CD4-positive, alpha-beta T cell (primary cell): ENCODE measurements at places on chromosomes 7 and 10.
A peak's percentile ranks its signal among the peaks of the same experiment; 100 is the strongest.

- DNase-seq = no peak
These were observed 32.9 kb upstream of the CALN1 start for GRCh38 chr7:72445075-72445474.

GRCh38 chr10:72274213-72274729 is 547 bp downstream of the DDIT4 start:
- no peak for DNase-seq

- no peak for DNase-seq
These were observed 232.8 kb downstream of the KCNMA1 start for GRCh38 chr10:77404810-77405209.

DNA sequence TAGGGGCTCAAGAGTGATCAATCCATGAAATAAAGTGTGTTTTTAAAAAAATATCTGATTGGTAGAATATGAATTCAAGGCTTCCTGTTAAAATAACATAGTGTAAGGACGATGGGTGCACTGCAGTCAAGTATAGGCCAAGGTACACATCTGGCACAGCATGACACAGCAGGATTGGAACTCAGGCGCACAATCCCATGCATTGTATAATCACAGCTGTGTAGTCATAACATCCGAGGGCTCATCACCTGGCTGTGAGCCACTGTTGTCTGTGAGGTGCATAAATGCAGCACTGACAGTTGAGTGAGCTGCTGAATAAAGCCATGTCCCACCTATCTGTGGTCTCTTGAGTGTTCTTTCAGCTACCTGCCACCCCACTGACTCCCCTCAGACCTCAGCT is 142.3 kb upstream of the HPS1 start:
- no peak for DNase-seq

DNA sequence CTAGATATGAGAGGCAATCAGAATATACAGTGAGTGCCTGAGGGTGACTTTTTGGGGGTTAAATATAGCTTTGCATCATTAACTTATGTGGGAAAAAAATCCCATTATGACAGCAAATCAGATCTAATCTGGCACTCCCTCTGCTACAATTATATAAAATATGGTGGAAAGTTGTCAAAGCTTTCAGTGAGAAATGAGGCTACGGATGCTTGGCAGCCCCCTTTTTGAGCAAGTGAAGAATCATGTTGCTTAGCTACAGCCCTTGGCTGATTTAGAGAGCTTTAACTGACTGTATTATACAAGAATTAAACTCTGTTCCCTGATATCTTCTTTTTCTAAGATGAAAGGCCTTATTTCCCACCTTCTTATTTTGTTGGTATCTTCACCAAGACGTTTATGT is 57.4 kb downstream of the GPR158 start:
- DNase-seq = no peak

DNA sequence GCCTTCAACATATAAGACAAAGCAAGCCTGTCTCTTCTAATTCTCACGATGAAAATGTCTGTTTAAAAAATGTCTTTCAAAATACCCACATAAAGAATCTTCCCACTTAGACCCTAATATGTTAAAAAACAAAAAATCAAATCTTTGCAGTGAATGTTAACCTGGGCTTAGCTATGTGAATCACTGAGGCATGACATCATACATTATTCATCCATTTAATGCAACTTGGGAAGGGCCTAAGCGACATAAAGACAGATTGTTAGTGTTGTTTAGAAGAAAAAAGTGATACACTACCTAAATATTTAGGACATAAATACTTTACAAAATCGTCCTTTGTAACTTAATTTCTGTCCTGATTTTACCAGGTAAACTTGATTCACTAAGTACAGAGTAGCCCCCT is 648.5 kb upstream of the NRP1 start:
- DNase-seq = no peak

GRCh38 chr10:34281661-34282582 is 533.2 kb downstream of the PARD3 start:
- DNase-seq = no peak

GRCh38 chr10:112951359-112952281 is 1.6 kb downstream of the TCF7L2 start:
- DNase-seq = peak; percentile 33

GRCh38 chr7:110531186-110531585 is 559.7 kb upstream of the LRRN3 start:
- DNase-seq = no peak

GRCh38 chr7:6648815-6649104 is 11.6 kb downstream of the ZNF316 start:
- no peak for DNase-seq

DNA sequence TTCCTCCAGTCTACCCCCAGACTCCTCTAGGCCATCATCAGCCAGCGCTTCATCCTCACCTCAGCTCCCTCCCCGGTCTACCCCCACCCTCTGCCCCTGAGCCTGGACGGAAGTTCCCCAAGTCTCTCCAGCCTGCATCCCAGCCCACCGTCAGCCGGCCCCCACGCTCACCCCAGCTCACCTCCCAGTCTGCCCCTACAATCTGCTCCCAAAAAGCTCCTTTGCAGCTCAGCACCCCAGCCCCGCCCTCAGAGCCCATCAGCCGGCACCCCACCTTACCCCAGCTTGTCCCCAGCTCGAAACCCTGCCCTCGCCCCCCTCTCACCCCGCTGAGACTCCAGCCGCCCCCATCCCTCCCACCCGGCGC is 322 bp upstream of the RAMP3 start:
- DNase-seq = no peak

DNA sequence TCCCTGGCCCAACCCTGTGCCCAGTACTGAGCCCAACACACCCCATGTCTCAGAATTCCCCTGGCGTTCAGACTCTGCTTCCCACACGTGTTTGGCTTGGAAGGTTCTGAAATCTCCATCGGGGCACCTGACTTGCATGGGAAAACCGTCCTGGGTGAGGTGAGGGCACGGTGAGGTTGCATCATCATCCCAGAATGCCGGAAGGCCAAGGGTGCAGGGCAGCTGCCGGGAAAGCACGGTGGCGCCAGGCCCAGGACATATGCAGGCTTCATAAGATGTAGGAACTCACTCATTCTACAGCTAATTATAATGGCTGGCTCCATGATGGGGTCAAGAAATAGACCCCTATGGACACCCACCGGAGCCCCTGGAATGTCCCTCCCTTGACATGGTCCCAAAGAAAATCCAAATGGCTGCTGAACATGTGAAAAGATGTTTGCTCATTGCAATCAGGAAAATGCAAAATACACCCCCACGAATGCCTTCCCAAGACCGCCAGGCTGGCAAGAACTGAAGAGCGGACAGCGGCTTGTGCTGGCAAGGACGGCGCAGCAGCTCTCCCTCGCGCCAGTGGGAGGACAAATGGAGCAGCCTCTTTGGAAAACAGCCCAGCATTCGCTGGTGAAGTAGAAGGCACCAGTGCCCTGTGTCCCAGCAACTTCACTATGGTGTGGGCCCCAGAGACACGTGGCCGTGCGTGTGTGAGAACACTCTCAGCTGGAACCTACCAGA is 2.3 kb downstream of the KNDC1 start:
- DNase-seq = no peak

- DNase-seq = no peak
These were observed 82.5 kb downstream of the TMEM168 start for GRCh38 chr7:112707655-112708054.

DNA sequence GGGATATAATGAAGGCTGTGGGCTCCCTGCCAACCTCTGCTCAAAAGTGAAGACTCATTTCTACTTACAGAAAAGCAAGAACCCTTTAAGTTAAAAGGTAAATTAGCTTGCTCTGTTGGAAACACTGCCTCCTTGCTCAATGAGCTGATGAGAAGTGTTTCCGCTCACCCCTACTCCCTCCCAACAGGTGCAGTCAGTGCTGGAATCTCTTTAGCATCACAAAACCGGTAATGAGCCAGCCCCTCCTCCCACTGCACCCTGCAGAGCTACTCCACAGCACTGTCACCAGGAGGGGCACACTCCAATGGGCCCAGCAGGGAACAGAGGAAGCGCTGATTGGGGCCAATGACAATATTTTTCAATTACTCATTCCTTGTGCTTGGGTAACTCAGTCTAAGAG is 262.5 kb downstream of the TCERG1L start:
- no peak for DNase-seq

GRCh38 chr10:92103376-92104090 is 180.0 kb downstream of the BTAF1 start:
- no peak for DNase-seq

- DNase-seq = no peak
These were observed 121.6 kb downstream of the CDK6 start for GRCh38 chr7:92714767-92715166.

- DNase-seq = no peak
These were observed 6.8 kb downstream of the VIPR2 start for GRCh38 chr7:159137906-159138305.

GRCh38 chr10:80894311-80894791 is 356.6 kb downstream of the SH2D4B start:
- DNase-seq = no peak

GRCh38 chr10:89235073-89235798 is 16.3 kb downstream of the LIPA start:
- no peak for DNase-seq

- no peak for DNase-seq
These were observed 5.9 kb upstream of the LRRC18 start for GRCh38 chr10:48945441-48946130.

GRCh38 chr7:103985565-103986126 is 3.8 kb downstream of the RELN start:
- DNase-seq = no peak

DNA sequence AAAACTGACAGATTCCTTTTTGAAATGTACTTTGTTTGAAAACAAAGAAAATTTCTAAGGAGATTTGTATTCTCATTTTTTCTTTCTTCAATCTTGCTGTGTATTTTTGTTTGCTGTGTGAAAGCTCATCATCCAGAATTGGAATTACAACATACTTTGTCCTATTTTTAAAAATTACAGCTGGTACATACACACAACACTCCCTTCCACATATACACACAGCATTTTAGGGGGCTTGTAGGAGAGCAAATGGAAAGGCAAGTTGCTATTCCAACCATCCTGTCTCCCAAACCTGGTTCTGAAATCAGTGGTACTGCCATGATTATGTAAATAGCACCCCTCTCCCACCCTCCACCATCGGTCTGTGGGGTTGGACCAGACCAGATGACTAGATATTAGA is 101.1 kb upstream of the SAMD8 start:
- no peak for DNase-seq

- DNase-seq = no peak
These were observed 24.0 kb downstream of the ZEB1 start for GRCh38 chr10:31343009-31343408.

DNA sequence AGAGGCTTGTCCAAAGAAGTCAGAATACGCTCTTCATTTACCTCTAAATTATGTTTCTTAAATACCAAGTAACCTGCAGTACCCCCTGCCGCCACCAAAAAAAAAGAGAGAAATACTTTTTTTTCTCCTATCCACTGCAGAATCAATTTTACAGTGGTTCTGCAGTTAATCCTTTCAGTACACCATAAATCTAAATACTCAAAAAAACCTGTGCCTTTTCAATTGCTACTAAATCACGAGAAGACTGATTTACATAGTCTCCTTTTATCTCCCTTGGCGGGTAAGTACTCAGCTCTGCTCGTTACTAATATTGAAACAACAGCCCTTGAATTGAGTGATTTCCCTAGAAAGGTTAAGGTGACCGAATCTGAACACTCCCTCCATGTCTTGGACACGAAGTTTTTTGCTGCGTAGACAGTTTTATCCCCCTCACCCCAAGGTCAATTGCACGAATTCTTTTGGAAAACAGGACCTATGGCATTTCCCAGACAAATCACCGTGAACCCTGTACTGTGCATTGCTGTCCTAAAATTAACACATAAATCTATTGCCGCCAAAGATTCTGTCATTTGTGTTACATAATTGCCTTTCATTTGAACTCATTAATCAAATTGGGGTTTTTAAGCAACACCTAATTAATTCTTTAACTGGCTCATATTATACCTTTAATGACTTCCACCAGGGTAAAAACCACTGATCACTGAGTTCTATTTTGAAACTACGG is 512 bp upstream of the VIM start:
- no peak for DNase-seq

GRCh38 chr10:113099431-113100183 is 149.6 kb downstream of the TCF7L2 start:
- no peak for DNase-seq

DNA sequence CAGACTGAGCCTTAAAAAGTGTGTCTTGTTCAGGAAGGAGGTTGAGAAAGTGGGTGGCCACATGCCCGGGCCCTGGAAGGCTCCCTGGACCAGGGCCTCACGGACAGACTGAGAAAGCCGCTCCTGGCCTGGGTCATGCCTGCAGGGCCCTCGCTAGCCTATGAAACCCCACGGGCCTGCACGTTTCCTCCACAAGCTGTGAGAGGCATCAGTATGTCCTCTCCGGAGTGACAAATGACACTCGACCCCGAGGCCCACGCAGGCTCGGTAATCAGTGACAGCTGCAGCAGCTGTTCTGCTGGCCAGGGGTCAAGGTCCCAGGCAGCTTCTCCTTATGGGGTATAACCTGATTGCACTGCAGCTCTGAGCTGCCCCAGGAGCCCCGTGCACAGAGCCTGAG is 47.6 kb downstream of the ASB13 start:
- no peak for DNase-seq

DNA sequence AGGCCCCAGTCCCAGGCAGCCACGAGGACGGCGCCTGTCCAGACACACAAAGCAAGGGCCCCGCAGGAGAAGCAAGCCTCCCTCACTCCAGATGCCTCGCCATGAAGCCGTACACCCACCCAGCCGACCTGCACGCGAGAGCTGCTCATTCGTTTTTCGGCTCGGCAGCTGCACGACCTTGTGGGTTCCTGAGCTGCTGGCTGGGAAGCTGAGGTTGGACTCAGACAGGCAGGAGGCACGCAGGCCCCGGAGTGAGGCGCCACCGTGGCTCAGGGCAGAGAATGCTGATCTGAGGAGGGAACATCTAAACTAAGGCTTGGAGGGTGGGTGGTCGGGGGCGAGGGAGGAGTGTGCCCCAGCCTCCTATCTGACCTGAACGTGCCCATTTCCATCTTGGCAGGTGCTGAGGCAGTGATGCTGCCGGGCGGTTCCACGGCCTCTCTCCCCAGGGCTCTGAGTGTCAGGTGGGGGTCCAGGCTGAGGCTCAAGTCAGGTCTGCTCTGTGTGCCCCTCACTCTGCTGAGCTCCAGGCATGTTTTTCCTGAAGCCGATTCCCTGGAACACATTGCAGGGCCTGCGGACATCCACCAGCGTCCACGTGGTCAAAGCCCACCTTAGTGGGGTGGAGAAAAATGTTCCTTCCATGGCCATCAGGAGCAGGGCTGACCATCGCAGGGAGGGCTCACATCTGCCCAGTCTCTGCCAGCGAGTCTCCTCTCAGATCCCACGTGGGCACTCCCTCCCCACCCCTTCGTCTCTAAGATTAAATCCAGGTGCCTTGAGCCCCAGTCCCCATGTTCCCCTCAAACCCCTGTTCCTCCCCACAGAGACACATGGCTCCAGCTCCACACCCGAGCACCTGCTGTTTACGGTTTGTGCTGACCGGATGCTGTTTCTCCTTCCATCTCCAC is 28.1 kb upstream of the FAM20C start:
- DNase-seq = no peak
